ENCODE measurements at places on chromosomes 4 and X.

- no peak for DNase-seq
Observed at GRCh38 chr4:139247700-139248238, 32.3 kb downstream of the MGARP start.

DNA sequence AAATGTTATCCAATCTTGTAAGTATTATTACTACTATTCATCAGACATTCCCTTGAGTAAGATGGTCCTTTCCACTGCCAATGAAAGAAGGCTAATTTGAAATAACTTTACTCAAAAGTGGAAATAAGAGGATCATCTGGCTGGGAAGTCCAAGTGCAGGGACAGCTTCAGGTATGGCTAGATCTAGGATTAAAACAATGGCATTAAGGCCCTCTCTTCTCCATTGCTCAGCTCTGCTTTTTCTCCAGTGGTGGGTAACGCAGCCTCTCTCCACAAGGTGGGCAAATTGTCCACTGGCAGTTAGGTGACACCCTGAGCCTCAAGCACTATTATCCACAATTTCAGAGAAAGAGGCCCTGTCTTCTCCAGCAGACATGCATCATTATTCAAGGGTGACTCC lies 66.7 kb upstream of the PGM2 start:
- DNase-seq: no peak

GRCh38 chr4:17323554-17324385 lies 188.1 kb downstream of the QDPR start:
- DNase-seq: no peak

DNA sequence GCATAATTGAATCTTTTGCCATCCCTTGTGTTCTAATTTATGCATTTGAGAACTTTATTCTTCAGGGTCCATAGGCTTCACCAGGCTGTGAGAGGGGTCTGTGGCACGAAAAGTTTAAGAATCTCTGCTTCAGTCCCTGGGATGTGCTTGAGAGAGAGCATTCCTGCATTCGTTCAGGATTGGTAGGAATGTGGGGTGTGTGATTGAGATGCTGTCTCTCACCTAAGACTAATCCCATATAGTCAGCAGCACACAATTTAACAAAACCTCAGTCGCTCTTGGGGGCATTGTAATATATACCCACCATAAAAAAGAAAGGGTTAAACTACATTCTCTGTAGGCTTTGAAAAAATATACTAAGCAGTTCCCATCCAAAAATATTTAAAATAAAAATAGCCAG lies 41.7 kb downstream of the PTTG2 start:
- DNase-seq: no peak

GRCh38 chr4:7635445-7636239 lies 200.9 kb upstream of the PSAPL1 start:
- no peak for DNase-seq

- no peak for DNase-seq
Observed at GRCh38 chr4:183960046-183960420, 54.9 kb downstream of the STOX2 start.

DNA sequence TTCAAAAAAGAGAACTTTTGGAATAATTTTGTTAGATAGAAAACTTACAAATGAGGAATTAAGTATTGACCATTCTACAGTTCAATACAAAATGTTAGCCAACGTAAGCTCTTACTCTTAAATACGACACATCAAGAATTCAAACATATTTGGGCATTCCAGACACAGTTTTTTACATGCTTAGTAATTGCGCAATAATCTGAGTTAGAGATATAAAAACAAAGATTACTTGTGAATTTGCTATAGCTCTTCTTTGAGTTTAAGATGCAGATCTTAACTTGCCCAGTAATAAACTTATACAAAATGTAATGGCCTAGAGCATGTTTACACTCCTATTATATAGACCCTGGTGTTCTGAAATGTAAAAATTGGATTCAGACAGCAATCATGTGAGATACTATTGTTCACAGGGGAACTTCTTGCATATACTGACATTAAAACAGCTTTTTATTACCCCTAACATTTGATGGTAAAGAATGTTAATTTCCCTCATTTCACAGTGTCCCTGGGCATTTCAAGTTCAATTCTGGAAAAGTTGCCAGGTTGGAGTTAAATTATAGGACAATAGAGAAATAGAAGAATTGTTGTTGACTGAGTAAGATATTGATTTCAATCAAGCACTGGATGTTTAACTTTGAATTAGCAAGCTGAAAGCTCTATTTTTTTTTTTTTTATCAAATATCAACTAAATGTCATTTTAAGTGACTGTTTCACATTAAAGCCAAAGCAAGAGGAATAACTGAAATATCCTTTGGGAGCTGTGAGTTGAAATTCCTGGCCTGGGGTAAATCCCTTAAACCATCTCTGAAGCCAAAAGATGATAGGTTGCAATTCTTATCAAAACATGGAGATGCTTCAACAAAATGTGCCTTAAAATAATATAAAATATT lies 910 bp downstream of the HPGDS start:
- DNase-seq: no peak

DNA sequence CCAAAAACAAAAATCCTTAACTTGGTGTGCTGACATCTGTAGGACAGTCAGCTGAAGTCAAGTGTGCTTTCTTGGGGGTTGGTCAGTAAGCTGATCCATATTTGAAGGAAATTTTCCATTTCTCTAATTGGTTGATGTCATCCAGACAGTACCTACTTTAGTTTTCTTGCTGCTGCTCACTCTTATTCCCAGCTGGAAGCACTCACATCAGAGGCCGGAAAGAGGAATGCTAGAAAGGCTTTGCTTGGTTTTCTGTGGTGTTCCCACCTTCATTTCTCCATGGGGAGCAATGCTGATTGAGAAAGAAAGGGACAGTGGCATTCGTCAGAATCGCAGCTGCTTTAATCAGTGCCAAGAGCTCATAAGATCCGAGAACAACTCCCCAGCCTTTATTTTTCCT lies 227.0 kb downstream of the C4orf33 start:
- DNase-seq: no peak

GRCh38 chr4:60500810-60501209 lies 699.3 kb upstream of the ADGRL3 start:
- no peak for DNase-seq

- no peak for DNase-seq
Observed at GRCh38 chrX:7390441-7390840, 242.5 kb upstream of the PUDP start.

GRCh38 chr4:64533159-64533558 lies 123.9 kb upstream of the TECRL start:
- DNase-seq: no peak

DNA sequence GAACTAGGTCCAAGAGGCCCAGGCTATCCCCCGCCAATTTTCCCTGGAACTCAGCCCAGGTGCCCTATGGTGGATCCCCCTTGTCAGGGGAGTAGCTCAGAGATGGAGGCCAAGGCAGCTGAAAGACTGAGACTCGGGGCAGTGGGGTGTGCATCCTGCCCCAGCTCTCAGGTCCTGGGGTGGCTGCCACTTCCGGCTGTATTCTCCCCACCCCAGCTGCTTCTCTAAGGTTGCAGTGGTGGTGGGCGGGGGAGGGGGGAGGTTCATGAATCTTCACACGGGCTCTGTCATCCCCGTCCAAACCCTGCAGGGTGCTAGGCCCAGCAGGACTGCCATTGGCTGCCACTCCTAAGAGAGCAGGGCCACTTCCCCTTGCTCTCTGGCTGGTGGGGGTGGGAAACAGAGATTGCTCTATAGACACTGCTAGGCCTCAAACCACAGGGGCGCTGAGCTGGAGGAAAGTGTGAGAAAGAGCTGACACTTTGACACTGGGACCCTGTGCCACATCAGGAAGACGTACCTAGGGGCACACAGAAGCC lies 1.5 kb downstream of the SASH3 start:
- no peak for DNase-seq

GRCh38 chrX:150410513-150410912 lies 47.4 kb downstream of the MAMLD1 start:
- no peak for DNase-seq

DNA sequence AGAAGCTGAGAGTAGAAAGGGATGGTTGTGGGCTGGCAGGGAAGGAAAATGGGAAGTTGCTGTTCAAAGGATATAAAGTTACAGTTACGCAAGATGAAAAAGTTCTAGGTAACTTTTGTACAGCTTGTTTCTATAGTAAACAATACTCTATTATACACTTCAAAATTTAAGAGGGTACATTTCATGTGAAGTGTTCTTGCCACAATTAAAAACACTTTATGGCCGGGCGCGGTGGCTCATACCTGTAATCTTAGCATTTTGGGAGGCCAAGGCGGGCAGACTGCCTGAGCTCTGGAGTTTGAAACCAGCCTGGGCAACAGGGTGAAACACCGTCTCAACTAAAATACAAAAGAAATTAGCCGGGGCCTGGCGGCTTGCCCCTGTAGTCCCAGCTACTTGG lies 623.6 kb downstream of the STIM2 start:
- no peak for DNase-seq

DNA sequence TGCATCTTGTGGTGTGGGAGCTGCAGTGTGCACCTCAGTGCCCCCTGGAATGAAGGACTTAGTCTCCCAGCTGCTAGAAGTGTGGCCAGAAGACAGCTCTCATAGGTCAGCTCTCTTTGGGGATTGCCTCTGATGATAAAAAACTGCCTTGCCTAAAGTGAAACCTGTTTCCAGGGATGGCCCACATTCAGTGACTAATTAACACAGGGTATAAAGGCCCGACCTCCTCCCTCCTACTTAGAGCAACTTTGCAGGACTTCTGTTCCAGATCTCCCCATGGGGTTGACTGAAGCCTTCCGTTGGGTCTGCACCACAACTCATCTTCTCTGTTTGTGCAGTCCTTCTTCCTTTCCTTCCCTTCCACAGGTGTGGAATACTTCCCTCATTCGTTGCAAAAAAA lies 53.2 kb downstream of the SPINK2 start:
- DNase-seq: no peak

DNA sequence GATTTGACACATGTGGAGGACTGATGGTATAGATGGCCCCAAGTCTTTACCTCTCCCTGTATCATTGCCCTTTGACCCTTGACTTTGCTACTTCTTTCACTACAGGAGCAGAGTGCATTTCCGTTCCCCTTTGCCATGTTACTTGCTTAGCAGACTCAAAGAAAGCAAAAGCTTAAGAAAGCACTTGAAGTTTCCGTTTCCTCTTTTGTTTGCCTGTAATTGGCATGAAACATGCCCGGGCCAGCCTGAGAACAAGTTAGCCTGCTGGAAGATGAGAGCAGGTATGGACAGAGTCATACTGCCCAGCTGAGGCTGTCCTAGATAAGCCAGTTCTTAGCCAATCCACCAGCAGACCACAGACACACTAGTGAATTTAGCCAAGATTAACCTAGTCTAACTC lies 206.0 kb downstream of the BCOR start:
- DNase-seq: no peak

DNA sequence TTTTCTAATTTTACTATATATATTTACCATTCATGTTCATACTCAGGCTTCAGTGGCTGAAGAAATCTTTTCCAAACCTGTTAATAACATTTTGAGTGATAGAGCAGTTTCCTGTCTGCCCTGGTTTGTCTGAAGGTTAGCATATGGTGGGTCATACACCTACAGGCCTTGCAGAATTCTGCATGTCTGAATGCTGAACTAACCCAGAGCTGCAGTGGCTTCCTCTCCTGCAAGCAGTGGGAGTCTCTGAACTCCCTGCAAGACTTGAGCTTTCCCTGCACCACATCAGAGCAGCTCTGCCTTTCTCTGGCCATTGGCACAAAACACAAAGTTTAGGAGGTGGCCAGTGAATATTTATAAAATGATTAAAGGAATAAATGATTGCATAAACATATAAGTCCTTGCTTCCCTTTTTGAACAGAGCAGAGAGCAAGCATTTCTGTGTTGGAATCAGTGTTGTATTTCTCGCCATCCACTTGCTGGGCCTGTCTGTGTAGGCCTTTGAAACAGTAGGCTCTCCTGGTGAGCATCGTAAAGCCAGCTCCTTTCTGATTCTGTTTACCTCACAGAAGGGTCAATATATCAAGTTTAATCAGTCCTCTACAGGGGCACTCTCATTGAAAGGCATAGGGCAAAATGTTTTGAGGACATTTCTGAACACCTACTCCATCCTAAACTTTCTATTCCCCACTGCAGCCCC lies 15.0 kb upstream of the UNC5C start:
- DNase-seq: no peak

DNA sequence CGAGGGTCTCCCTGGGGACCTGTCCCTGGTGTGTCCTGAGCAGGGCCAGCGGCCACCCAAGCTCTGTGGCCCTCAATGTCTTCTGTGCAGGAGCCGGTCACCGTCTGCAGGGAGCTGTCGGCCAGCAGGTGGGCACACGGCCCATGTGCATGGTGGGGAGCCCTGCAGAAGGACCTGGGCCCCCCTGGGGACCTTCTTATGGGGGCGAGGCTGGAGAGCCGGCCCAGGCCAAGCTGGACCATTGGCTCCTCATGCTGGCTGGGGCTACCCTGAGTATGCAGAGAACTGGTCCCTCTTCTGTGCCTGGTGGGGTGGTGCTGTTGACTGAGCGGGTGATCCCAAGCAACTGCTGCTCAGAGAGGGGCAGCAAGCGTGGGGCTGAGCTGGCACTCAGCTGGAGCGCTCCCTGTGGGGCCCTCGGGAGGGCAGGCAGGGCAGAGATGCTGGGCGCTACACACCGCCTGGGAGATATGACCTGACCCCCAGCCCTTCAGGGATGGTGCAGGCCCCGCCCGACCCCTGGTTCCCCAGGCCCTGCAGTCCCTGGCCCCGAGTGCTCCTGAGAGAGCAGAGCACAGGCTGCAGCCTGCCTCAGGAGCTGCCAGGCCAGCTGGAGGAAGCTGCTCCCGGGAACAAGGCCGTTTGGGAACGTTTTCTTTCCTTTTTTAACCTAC lies 14.8 kb downstream of the NAT8L start:
- no peak for DNase-seq

- no peak for DNase-seq
Observed at GRCh38 chr4:150970685-150971151, 44.4 kb downstream of the LRBA start.

- no peak for DNase-seq
Observed at GRCh38 chrX:20455001-20455400, 188.3 kb upstream of the RPS6KA3 start.

DNA sequence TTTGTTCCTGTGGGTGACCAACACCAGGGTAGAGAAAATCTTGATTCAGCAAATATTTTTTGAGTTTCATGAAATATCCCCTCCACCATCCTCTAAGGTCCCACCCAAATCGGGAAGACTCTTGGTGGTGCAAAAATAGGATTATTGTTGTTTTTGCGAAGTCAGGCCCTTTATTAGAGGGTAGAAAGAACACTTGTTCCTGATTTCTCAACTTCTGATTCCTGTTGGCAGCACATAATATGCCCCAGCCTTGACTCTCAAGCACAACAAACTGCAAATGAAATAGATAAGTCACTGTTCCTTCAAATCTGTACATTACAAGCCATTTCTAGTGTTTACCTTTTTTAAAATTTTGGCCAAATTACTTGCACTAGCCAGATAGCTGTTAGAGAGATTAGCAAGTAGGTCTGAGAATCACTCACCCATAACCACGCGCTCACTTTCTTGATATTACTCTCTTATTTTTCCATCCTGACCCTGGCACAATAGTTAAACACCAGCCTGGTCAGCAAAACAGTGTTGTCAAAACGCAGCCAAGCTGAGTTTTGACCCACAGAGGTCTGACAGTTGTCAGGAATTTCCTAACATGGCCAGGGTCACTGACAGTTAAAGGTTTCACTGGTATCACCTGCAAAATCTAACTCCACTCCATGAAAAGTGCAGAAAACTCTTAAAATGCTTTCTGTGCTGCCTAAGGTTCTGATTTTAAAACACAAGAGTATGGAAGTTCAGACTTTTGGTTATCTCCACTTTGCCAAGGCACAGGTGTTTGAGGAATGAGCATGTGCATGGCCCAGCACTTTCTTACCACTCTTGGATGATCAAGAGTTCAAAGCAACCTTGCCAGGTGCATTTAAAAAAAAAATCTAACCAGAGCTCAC lies 69.8 kb downstream of the RBM47 start:
- DNase-seq: no peak

Data from AG09309 (cell line).